Activated naive CD4-positive, alpha-beta T cell treated with anti-CD3 and anti-CD28 coated beads for 36 hours (primary cell): ENCODE measurements at places on chromosomes 11 and 22. TPM values are rescaled to one million over a fixed set of nuclear protein-coding genes. Genes with fewer than 3 reads are reported as not detected.

EFCAB6 gene
- 0.21 TPM for total RNA-seq

- no peak for DNase-seq
- no peak overlapping the region for H3K4me3 ChIP-seq
- H3K27ac ChIP-seq, result no peak overlapping the region
- peaks cover 33% of the 10 kb centered on the region for H3K27me3 ChIP-seq
- H3K4me1 ChIP-seq, result peaks cover 8% of the 10 kb centered on the region
- H3K36me3 ChIP-seq, result no peaks in the 10 kb centered on the region
Measured at GRCh38 chr11:95144313-95145235, 54.9 kb downstream of the ENDOD1 start.

ZNF143 gene
- 42.5 TPM for total RNA-seq

GRCh38 chr11:33531743-33532181 lies 168.9 kb downstream of the C11orf91 start:
- H3K4me3 ChIP-seq, result no peak overlapping the region
- no peaks in the 10 kb centered on the region for H3K4me1 ChIP-seq

DNA sequence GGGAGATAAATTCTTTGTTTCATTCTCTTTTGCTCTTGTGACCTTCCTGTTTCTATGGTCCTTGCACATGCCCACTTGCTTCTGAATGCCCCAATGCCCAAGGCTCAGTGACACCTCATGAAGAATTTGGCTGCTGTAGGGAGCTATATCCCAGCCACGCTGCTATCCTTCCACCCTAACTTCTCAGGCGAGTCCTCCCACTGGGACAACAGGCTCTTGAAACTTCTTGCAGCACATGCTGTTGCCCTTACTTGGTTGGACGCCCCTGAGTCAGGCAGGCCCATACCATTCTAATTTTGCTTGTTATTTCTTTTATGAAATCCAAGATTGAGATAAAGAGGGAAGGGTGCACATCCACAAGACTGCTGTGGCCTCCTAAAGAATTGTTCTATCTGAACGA lies 57.6 kb upstream of the BLID start:
- DNase-seq, result no peak
- no peaks in the 10 kb centered on the region for H3K4me1 ChIP-seq
- no peaks in the 10 kb centered on the region for H3K36me3 ChIP-seq
- peaks cover under 1% of the 10 kb centered on the region for H3K27me3 ChIP-seq

RANGAP1 gene
- total RNA-seq, result 174 TPM

- no peak overlapping the region for H3K4me3 ChIP-seq
- H3K36me3 ChIP-seq, result no peaks in the 10 kb centered on the region
- H3K27me3 ChIP-seq, result peaks cover 3% of the 10 kb centered on the region
Measured at GRCh38 chr11:727281-727701, 20.0 kb upstream of the TALDO1 start.
